ENCODE measurements at places on chromosomes 11 and 22.

DNA sequence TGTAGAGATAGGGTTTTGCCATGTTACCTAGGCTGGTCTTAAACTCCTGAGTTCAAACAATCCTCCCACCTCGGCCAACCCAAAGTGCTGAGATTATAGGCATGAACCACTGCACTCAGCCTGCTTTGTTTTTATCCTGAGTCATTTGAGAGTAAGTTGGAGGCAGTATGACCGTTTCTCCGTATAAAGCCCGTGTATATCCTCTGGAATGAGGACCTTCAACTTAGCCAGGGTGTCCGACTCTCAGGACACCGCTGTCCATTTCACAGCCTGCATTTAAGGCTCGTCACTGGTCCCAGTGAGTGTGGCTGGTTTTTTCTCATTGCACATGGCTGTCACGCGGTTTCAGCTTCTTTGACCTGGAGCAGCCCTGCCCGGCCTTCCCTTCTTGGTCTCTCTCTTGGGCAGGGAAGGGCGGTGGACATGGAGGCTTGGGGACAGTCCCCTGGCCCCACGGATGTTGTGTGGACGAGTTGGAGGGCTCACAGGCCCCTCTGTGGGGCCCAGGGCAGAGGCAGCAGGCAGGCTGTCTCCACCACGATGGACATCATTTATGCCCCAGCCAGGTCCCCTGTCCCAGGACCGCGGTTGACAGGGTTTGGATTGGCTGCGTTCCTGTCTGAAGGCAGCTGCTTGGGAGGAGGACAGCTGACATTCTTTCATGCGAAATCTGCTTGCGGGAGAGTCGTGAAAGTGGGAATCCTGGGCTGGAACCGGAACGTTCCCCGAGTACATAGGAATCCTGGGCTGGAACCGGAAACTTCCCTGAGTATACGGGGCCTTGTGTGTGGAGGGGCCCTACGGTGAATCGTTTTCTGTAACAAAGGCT is 93.3 kb downstream of the KCNQ1 start:
- DNase-seq = no peak

GRCh38 chr11:102911758-102912481 is 37.1 kb upstream of the MMP12 start:
- no peak for DNase-seq

- DNase-seq = peak; percentile 18
Observed at GRCh38 chr11:19557720-19558140, 154.9 kb upstream of the NAV2 start.

DNA sequence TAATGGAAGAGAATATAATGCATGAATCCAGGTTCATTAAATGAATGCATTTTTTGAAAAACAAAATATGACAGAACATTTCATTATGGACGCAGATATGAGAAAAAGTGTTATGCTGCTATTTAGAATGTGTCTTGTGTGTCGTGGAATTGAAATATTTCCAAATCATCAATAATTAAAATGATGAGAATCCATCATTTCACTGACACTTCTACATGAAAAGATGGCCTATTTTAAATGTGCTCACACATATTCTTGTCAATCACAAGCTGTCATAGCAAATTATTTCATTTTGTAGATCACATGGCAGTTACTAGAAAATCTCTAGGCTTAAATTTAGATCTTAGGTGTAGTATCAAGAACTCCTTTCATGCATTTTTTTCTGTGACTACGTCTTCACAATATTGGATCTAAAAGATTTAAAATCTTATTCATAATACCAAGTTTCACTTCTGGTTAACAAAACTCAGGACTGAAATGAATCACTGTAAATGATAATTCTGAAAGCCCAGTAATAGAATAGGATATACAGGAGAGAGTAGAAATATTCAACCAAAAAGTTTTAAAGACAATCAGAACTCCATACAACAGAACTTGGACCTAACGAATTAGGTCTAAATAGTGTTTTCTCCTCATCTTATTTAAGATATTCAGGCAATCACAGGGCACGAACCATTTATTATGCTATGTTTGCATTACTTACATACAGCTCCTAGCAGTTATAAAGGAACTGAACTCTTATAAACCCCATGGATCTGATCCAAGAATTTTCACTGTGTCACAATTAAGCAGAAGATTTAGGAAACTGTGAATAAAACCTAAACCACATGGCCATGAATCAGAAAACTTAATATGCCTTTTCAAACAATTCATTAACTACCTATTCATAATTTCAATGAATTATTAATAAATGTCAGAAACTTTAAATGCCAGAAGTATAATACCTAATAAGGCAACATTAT is 67.7 kb downstream of the DCDC1 start:
- no peak for DNase-seq

DNA sequence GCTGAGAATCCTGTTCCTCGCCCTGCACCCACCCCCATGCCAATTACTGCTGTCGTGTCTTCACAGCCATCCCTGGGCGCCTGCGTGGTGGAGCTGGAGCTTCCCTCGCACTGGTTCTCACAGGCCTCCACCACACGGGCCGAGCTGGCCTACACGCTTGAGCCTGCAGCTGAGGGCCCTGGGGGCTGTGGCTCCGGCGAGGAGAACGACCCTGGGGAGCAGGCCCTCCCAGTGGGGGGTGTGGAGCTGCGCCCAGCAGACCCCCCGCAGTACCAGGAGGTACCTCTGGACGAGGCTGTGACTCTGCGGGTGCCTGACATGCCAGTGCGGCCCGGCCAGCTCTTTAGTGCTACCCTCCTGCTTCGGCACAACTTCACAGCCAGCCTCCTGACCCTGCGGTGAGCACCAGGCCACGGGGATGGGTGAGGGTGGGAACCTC is 4.3 kb downstream of the TMEM132A start:
- no peak for DNase-seq

DNA sequence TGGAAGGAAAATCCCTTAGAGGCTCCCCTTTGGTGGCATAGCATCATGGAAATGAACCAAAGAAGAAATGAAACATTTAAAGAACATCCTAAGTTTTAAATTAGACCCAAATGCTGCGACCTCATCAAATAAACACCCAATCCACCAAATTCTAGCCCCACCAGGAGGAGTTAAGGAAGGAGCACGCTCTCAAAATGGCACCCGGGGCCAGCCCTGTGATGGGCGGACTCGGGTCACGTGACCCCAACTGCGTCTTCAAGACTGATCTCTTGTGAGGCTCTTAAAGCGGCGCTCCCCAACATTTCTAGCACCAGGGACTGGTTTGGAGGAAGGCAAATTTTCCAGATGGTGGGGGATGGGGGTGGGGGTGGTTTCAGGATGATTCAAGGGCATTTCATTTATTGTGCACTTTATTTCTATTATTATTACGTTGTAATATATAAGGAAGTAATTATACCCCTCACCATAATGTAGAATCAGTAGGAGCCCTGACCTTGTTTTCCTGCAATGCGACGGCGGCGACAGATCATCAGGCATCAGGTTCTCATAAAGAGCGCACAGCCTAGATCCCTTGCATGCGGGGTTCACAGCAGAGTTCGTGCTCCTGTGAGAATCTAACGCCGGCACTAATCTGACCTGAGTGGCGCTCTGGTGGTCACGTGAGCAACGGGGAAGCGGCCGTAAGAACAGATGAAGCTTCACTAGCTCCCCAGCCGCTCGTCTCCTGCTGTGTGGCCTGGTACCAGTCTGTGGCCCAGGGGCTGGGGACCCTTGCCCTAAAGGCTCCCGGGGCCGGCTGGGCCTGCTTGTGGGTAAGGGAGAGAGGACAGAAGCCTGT is 90.6 kb upstream of the SLC22A12 start:
- DNase-seq = no peak

DNA sequence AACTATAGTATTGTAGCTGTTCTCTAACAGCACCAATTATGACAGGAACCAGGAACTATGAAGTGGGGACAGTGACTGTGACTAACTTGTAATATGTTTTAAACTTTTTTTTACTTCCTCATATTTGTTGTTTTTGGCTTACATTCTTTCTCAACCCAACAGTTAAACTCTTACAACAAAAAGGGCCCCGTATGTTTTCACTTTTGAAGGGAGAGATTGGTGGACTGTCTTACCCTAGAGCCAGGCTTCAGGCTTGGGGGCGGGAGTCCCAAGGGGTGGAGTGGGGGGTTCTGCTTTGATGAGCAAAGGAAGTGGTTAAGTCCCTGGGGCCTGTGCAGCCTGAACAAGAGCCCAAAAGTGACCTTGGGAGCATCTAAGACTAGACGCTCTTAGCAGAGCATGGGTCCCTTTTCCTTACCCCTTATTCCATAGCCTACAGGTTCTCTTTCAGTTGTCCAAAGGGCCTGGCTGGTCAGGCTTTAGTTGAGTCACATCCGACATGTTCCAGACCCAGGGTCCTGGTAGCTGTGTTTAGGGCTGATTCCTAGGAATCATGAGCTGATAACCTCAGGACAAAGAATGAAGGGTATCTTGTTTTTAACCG is 38.8 kb downstream of the STIM1 start:
- no peak for DNase-seq

- DNase-seq = no peak
Observed at GRCh38 chr22:37037669-37038068, 13.9 kb upstream of the KCTD17 start.

GRCh38 chr11:65388731-65389130 is 2.3 kb downstream of the FRMD8 start:
- no peak for DNase-seq

DNA sequence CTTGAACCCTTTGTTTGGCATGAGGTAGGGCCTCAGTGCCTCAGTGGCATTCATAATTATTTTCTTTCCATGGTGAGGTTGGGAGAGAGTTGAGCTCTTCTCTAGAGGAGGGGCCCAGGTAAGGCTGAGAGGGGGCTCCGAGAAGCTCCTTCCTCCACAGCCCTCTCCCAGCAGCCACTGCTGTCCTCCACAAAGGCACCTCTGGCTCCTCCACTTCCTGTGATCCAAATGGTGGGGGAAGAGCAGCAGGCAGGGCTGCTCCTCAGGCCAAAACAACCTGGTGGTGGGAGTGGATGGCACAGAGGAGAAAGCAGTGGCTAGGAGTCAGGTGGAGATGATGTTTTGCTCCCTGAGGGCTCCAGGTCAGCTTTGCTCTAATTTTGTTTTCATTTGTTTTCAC is 13.3 kb downstream of the ROBO4 start:
- no peak for DNase-seq
